Upper lobe of right lung (tissue), 1 donor: ENCODE measurements at places on chromosomes 6 and 20. TPM values are rescaled to one million over a fixed set of nuclear protein-coding genes. Genes with fewer than 3 reads are reported as not detected.

GRCh38 chr6:12467706-12468670 is 177.8 kb downstream of the EDN1 start:
- no peaks in the 10 kb centered on the region for H3K27me3 ChIP-seq
- H3K36me3 ChIP-seq = no peaks in the 10 kb centered on the region
- H3K4me1 ChIP-seq = no peaks in the 10 kb centered on the region

- H3K4me1 ChIP-seq = no peaks in the 10 kb centered on the region
- DNase-seq = no peak
- H3K4me3 ChIP-seq = no peak overlapping the region
- no peak overlapping the region for H3K27ac ChIP-seq
- H3K36me3 ChIP-seq = no peaks in the 10 kb centered on the region
- H3K27me3 ChIP-seq = no peaks in the 10 kb centered on the region
Measured at GRCh38 chr6:153043719-153044118, 41.2 kb upstream of the MTRF1L start.

GRCh38 chr20:1196634-1197033 is 6.6 kb upstream of the C20orf202 start:
- H3K36me3 ChIP-seq = no peaks in the 10 kb centered on the region
- DNase-seq = no peak
- no peaks in the 10 kb centered on the region for H3K4me1 ChIP-seq
- no peaks in the 10 kb centered on the region for H3K27me3 ChIP-seq

GRCh38 chr20:62178316-62179161 is 4.3 kb upstream of the MTG2 start:
- no peak for DNase-seq
- H3K4me1 ChIP-seq = peaks cover 5% of the 10 kb centered on the region
- H3K27ac ChIP-seq = no peak overlapping the region
- peaks cover 30% of the 10 kb centered on the region for H3K36me3 ChIP-seq
- H3K27me3 ChIP-seq = no peaks in the 10 kb centered on the region
- no peak overlapping the region for H3K4me3 ChIP-seq

DNA sequence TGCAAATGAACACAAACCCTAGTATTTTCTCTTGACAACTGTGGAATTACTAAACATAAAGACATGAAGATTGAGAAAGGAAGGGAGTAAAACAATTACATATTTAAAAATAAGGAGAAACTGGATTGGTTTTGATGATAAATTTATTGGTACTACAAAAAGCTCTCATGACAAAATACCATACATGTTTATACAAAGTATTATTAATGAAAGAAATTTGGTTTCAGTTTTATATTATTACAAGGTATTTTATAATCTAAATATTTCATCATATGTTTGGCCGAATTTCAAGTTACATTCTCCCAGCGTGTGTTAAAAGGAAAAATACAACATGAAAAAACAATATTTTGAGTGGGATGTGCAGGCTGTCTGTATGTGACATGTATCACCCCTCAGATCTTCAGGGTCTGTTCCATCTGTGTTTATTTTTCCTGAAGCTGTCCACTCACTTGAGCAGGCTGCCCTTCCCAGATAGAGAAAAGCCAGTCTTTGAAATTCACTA is 568.4 kb downstream of the NKAIN2 start:
- no peaks in the 10 kb centered on the region for H3K27me3 ChIP-seq
- no peaks in the 10 kb centered on the region for H3K4me1 ChIP-seq
- no peak for DNase-seq
- no peak overlapping the region for H3K27ac ChIP-seq
- no peaks in the 10 kb centered on the region for H3K36me3 ChIP-seq

- H3K27me3 ChIP-seq = no peaks in the 10 kb centered on the region
- no peaks in the 10 kb centered on the region for H3K4me1 ChIP-seq
- no peak for DNase-seq
- no peaks in the 10 kb centered on the region for H3K36me3 ChIP-seq
Measured at GRCh38 chr6:156390621-156391020, 386.6 kb upstream of the ARID1B start.

- H3K36me3 ChIP-seq = no peaks in the 10 kb centered on the region
- no peaks in the 10 kb centered on the region for H3K27me3 ChIP-seq
- H3K4me1 ChIP-seq = no peaks in the 10 kb centered on the region
- H3K27ac ChIP-seq = no peak overlapping the region
- no peak for DNase-seq
Measured at GRCh38 chr6:96202571-96202970, 186.8 kb downstream of the FUT9 start.

DNA sequence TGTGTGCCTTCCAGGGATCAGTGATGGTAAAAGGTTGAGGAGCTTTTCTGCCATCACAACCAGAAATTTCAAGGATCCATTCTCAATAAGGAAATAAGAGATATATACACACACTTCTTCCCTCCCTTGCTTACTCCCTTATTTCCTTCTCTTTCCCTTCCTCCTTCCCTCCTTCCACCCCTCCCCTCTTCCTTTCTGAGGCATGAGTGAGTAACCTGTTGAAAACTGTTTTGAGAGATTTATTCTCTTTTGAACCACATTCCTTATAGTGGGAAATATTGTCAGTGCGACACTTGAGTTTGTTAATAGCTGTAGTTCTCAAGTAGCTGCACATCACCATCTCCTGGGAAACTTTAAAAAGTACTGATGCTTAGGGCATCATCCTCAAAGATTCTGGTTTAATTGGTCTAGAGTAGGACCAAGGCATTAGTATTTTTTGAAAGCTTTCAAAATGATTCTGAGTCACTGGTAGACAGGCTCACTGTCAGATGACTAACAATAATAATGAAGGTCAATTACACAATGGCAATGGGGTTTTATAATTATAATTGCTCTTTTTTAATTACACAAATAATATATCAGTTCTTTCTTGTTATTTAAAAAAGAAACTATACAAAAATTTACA is 109.9 kb downstream of the POPDC3 start:
- H3K27ac ChIP-seq = no peak overlapping the region

GRCh38 chr6:57328074-57328473 is 10.6 kb downstream of the PRIM2 start:
- H3K4me1 ChIP-seq = no peaks in the 10 kb centered on the region
- no peak overlapping the region for H3K27ac ChIP-seq
- H3K27me3 ChIP-seq = no peaks in the 10 kb centered on the region
- no peak overlapping the region for H3K4me3 ChIP-seq
- no peak for DNase-seq

DNA sequence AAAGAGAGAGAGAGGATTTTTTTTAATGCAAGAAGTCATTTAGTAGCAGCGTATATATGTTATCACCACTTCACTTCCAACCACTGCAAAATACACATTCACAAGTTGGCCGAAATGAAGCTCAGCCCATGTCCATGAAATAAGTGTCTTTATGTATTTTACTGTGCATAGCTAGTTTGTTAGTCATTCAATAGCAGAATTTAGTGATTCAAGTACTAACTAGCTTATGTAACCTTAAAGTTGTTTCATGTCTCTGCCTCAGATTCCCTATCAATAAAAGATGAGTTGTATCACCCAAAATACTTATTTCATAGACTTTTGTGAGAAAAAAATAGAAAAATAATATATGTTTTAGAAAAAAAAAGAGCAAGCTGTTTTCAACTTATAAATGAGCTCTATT is 153.7 kb upstream of the PRDM1 start:
- H3K27ac ChIP-seq = no peak overlapping the region
- H3K36me3 ChIP-seq = no peaks in the 10 kb centered on the region
- DNase-seq = no peak
- H3K4me1 ChIP-seq = no peaks in the 10 kb centered on the region
- H3K27me3 ChIP-seq = no peaks in the 10 kb centered on the region

The TBX18 gene
- total RNA-seq = 1.0 TPM

The UBE2C gene
- total RNA-seq = 1.4 TPM
